RWPE2 (cell line): ENCODE measurements at places on chromosomes 7 and 10.

DNA sequence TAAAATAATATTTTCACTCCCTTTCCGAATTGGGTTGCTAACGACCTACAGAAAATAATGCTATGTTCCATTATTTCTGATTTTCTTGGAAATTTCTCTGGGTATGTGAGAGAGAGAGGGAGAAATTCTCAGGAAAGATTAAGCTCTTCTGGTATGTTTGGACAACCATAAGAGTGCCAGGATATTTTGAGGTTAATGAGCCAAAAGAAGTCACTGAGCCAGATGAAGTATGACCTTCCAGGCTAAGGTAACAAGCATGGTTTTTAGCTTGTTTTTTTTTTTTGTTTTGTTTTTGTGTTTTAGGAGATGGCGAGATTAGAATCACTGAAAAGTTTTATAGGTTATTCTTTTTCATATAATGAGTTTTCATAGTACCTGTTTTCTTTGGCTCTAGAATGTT is 171.0 kb upstream of the FOXP2 start:
- DNase-seq = no peak

DNA sequence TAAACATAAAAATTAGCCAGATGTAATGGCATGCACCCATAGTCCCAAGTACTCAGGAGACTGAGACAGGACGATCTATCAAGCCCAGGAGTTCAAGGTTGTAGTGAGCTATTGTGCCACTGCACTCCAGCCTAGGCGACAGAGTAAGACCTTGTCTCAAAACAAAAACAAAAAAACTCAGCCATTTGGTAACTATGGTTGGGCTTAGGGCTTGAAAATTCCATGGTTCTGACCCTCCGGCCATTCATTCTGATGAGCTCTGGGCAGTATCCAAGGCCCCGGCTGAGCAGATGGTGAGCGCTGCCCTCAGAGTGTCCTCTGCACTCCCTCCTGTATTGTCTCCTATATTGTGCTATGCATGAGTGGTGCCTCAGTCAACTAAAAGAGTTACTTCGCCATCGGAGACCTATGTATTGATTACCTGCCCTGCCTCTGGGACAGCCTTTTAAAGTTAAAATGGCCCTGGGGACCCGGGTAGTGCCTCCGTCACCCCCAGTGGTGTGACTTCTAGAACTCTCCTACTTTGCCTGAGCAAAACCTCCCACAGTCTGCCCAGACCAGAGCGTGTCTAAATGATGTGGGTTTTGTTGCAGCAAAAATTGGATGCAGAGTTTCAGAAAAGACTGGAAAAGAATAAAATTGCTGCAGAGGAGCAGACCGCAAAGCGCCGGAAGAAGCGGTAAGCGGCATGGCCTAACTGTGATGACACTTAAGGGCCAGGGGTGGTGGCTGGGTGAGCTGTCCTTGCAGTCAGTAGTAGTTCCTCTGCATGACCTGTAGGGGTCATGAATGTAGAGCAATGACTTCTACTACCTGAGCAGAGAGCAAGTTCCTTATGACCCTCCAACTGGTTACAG is 8.1 kb downstream of the PRKRIP1 start:
- no peak for DNase-seq

- no peak for DNase-seq
Measured at GRCh38 chr10:82310839-82311238, 435.8 kb downstream of the NRG3 start.

DNA sequence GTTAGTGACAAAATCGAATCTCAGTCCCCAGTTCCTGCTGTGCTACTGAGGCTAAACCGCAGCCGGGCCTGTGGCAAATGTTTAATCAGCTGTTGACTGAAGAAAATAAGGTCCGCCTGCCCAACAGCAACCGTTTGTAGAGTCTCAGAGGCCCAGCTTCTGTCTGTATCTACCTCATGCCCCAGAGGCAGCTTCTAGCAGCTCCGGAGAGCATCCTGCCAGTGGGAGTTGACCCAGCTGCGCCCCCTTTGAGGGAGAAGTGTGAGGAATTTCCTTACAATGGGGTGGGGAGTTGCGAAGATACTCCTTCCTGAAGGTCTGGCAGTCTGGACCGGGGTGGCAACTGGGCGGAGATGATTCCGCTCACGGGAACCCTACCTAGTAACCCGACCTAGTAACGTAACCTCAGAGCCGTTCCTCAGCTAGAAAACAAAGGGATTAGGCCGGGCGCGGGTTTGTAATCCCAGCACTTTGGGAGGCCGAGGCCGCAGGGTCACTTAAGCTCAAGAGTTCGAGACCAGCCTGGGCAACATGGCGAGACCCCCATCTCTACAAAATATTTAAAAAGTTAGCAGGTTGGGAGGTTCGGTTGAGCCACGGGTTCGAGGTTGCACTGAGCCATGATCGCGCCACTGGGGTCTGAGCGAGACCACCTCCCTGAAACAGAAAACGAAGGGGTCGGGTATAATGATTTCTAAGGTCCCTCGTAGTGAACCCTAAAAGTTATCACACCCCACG is 846 bp upstream of the ZNF775 start:
- no peak for DNase-seq

- peak; percentile 47 for DNase-seq
Measured at GRCh38 chr7:45178241-45179225, 20.9 kb downstream of the RAMP3 start.

DNA sequence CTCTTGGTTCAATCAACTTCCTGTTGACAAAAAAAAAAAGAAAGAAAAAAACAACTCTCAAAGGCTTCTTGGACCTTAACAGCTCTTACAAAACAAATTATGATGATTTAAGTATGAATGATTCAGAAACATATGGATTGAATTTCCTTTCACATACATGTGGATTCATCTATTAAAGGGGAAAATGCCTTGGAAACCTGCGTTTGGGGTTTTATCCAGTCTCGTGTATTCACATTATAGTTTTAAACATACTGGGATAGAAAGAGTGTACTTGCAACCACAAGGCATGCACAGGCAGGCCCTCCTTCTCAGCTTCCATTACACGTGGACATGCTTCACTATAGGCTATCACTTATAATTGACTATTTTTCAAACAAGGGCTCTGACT is 286.7 kb downstream of the INHBA start:
- no peak for DNase-seq

GRCh38 chr7:30752979-30753378 is 1.0 kb downstream of the INMT start:
- DNase-seq = no peak

DNA sequence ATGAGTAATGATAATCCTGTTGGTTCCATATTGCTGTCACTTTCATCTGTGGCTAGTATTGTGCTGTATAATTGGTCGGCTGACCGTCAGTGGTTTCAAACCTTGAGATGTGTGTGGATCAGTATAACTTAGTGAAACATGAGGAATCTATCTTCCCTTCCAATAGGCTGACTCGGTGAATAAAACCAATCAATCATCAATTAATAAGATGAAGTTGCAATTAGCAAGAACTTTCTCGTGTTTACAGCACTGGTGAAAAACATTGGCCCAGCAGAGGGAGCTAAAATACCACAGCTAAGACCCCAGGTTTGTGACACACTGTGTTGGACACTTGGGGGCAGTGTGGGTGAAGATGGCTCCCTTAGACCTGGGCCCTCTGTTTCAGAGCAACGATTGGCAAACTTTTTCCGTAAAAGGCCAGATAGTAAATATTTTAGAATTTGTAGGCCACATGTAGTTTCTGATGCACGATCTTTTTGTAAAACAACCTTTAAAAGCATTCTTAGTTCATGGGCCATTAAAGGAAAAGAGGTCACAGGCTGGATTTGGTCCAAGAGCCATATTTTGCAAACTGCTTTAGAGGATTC is 47.8 kb downstream of the STRA8 start:
- DNase-seq = no peak

- no peak for DNase-seq
Measured at GRCh38 chr10:50991456-50992355, 82.6 kb upstream of the PRKG1 start.

GRCh38 chr7:42414941-42415505 is 178.0 kb upstream of the GLI3 start:
- DNase-seq = no peak

GRCh38 chr7:117949232-117949631 is 76.0 kb upstream of the CTTNBP2 start:
- no peak for DNase-seq

- DNase-seq = no peak
Measured at GRCh38 chr7:91310830-91311460, 46.7 kb downstream of the FZD1 start.

GRCh38 chr10:8084799-8085198 is 30.3 kb downstream of the GATA3 start:
- no peak for DNase-seq

DNA sequence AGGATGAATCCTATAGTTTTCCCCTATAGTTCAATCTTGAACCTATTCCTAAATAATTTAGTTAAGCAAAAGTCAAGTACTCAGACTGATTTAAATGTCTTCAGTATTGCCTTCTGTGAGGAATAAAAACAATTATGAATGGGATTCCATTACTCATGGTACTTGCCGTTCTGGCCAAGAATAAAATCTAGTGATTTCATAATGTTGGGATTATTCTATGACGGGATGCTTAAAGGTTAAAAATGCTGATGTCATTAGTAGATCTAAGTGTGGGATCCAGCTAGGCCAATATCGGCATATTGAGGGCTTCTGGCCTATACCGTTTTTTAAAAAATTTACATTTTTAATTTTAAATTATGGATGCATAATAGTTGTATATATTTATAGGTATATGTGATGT is 5.3 kb downstream of the BPGM start:
- DNase-seq = no peak

DNA sequence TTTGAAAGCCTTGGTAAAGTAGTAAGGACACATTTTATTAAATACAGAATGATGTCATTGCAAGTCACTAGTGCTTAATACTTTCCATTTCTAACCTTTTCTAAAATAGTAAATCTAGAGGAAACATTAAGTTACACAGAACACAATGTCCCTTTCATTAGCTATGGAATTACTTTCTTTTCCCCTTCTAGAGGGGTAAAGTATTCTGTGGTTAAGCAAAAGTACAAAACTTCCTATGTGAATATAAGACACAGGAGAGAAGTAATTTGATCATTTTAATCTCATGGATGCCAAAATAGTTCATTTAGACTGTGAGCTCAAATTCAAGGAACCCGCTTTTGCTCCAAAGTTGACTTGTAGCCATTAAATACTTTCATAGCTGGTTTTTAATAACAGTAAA is 49.8 kb downstream of the SEMA3E start:
- no peak for DNase-seq

- DNase-seq = no peak
Measured at GRCh38 chr7:139321071-139321745, 19.9 kb upstream of the FMC1 start.

- no peak for DNase-seq
Measured at GRCh38 chr10:70688828-70689227, 16.5 kb downstream of the ADAMTS14 start.

- DNase-seq = no peak
Measured at GRCh38 chr10:61024856-61025201, 80.8 kb upstream of the RHOBTB1 start.

GRCh38 chr7:101865031-101865430 is 47.6 kb downstream of the CUX1 start:
- DNase-seq = no peak

- peak; percentile 71 for DNase-seq
Measured at GRCh38 chr7:42493436-42494198, 256.6 kb upstream of the GLI3 start.

DNA sequence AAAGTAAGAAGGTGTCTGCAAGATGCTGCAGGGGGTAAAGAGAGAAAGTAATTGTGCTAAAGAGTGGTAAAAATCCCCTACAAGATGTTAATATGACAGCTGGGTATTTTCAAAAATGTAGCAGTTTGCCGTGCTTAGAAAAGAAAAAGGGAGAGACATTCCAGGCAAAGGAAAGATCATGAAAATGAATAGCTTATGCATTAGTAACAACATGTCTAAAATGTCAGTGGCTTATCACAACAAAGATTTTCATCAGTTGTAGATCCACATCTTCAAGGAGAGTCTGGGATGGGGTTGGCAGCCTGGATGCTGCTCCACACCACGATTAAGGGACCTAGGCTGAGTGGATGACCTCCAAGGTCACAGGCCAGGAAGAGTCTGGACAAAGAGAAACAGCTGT is 920.9 kb downstream of the GRID1 start:
- no peak for DNase-seq

DNA sequence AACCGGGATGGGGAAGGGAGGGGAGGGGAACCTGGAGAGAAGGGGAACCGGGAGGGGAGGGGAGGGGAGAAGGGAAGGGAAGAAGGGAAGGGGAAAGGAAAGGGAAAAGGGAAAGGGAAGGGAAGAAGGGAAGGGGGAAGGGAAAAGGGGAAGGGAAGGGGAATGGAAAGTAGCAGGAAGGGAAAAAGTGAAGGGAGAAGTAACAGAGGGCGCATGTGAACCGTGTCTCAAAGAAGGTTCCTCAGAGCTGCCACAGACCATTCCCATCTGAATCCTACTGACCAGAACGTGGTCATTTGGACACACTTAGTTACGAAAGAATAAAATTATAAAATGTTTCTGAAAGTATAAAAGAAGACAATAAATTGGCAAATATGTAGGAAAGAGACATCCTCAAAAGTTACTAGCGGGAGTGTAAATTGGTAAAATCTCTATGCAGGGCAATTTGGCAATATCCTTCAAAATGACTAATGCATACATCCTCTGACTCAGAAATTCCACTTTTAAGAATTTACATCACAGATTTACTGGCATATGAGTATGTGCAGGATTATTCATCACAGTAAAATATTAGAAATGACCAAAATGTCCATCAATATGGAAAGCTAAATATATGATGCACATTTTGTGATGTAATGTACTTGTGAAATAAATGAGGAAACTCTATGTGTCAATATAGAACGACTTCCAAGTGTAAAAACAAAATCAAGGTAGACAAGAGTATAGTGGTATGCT is 12.9 kb downstream of the C10orf67 start:
- no peak for DNase-seq

GRCh38 chr10:75211007-75211691 is 553 bp downstream of the VDAC2 start:
- no peak for DNase-seq

- DNase-seq = no peak
Measured at GRCh38 chr10:9878383-9878782, 1139.3 kb upstream of the CELF2 start.

GRCh38 chr7:67856046-67856445 is 859.4 kb downstream of the TYW1 start:
- DNase-seq = no peak

GRCh38 chr10:58590152-58590840 is 77.6 kb downstream of the BICC1 start:
- DNase-seq = no peak

GRCh38 chr10:50513956-50514355 is 109.8 kb downstream of the SGMS1 start:
- DNase-seq = no peak

DNA sequence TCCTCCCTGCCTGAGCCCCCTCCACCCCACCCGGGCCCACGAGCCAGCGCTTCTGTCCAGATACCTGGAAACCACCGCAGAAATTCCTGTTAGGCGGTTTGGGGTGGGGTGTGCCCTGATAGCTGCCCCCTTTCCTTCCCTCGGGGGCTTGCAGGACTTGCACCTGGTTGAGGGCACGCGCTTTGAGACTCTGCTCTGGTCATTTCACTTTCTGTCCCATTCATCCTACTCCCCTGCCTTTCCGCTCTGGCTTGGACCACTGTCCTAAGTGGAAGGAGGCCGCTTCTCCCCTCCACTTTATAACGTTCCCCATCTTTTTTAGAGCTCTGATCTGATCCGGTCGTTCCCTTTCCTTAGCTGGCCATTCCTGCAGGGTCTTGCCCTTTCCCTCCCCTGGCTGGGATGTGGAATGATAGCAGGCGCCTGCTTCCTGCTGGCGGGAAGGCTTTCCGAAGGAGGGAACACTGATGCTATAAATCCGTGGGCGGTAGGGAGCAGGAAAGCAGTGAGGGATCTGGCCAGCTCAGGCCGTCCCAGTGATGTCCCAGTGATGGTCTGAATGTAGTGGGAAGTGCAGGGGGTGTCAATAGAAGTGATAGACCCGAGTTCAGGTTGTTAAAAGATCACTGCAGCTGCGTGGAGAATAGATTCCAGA is 852 bp upstream of the PRKAR1B start:
- no peak for DNase-seq
